ENCODE measurements at places on chromosomes 5 and 9.

GRCh38 chr5:139451878-139452660 is 10.5 kb downstream of the ECSCR start:
- no peak for DNase-seq

DNA sequence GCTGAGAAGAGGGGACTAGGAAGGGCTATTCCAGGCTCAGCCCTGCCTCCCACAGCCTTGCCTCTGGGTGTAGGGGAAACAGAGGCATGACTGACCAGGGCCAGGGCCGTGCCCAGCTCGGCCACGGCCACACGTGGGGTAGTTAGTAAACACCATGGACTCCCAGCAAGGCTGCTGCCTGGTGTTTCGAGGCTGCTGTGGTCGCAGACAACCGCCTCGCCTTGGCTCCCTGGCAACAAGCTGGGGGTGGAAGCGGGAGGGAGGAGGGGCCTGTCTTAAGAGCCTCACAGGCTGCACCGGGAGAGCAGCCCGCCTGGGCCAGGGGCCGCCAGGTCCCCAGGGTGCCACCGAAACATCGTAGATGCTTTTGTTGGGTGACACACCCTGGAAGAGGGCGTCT is 90.2 kb upstream of the CACNA1B start:
- no peak for DNase-seq

GRCh38 chr9:125888211-125888610 is 141.0 kb downstream of the PBX3 start:
- no peak for DNase-seq

DNA sequence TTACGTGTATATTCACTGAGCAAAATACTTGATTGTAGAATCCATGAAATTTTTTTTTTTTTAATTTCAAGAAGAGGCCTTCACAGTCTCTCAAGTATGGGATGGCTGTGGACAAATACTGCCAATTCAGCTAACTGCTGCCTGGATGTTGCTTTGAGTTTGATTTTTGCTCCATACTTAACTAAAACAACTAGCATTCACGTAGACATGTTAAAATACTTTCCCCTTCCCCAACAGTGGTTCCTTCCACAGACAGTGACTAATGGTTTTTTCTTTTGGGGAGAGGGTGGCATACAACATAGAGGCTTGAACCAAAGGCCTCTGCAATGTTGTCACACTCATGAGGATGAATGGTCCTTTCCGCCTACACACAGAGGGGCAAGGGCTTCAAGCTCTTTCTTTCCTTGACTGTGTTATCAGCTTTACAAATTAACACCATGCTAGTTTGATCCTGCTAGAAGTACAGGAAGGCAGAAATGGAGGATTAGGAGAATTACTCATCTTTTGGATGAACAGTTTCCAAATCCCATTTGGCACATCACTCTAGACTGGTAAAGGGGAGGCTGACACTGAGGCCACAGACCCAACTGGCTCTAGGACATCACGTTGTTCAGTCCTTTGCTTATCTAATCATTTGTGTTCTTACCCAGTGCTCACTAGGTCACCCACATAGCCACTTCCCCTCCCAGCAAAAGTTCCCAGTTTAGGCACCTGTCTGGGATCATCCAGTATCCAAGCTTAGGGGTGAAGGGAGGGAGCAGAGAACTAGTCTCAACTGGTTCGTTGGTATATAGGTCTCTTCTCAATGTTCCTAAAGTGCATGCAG is 1.8 kb upstream of the LEAP2 start:
- no peak for DNase-seq

- DNase-seq, result no peak
Observed at GRCh38 chr9:20419533-20419932, 202.8 kb downstream of the MLLT3 start.

DNA sequence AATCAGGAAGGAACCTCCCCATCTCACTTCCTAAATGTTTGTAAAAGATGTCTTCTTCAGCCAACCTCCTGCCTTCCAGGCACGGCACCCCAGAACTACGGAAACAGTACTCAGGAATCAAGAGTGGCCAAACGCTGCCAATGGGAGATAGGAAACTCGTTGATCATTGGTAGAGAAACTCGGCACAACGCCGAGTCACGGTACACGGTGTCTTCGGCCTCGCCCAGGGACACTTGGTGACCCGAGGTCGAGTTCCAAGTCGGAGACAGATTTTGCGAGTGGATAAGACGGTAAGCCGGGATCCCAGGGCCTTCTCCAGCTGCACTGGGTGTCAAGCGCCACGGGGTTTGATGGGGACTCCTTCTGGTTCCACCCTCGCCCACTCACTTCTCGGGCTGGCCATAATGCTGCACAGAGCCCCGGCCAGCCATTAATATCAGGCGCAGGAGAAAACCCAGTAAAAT is 343 bp downstream of the KIAA0825 start:
- peak; percentile 70 for DNase-seq

Data from lung microvascular endothelial cell (primary cell).